ENCODE measurements at places on chromosomes 7 and 10.

DNA sequence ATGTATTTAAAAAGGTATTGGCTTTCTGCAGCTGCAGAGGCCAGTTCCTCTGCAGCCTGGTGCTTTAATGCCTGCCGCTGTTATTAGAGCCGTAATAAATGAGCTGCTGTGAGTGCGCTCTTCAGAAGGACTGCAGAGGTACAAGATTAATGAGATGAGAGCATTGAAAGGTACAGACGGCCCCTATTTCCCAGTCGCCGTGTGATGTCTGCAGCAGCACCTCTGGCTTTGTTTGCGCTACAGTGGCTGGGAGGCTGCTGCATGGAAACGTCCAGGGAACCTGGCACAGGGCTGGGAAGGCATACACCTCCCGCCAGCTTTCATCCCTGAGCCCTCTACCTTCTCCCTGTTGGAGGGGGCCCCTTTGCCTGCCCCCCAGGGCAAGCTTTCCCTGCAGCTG is 383.8 kb upstream of the ZMIZ1 start:
- DNase-seq = no peak

DNA sequence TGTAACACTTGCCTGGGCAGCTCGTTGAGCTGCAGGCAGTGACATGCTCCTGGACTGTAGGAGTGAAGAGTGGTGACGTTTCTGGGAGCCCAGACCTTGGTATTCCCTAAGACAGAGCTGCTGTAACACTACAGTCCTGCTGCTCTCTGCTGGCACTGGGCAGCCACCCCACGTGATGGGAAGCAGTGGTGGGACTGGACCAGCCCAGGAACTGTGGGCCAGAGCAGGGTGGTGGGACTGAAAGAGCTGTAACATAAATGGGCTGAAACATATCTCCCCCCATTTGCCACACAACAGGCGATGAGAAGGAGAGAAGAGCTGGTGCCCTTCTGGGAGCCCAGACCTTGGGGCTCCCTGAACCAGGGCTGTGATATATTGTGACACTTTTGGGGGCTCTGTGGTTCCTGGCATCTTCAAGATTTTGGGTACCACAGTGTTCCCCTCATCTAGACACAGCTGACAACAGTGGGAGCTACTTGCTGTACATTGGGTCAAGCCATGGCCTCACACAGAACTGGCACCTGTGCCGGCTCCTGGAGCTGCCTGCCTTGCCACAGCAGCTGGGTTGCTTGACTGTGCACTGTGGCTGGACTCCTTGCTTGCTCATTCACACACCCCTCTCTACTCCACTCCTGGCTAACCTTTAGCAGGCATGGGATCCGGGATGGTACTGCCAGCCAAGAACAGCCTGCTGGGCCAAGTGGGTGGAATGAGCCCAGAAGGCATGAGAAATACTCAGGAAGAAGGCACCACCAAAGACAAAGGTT is 161.3 kb upstream of the PCDH15 start:
- DNase-seq = no peak

DNA sequence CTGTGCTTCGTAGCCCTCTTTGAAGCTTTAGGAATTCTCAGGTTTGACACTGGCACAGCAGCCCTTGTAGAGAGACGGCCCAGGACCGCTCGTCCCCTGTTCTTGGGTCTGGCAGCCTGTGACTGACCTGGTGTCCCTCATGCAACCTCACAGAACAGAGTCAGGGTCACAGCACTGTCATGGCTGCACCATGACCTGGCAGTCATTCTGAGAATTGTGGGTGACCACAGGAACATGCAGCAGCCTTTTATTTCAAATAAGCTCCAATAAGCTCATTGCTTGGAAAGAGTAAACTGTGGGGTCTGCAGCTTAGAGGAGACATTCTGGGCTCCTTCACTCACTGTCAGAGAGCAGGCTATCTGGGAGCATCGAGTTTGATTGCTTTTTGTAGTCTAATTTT is 42.5 kb downstream of the MYO1G start:
- no peak for DNase-seq

- no peak for DNase-seq
These were observed 211.8 kb downstream of the FRMD4A start for GRCh38 chr10:14118953-14119352.

DNA sequence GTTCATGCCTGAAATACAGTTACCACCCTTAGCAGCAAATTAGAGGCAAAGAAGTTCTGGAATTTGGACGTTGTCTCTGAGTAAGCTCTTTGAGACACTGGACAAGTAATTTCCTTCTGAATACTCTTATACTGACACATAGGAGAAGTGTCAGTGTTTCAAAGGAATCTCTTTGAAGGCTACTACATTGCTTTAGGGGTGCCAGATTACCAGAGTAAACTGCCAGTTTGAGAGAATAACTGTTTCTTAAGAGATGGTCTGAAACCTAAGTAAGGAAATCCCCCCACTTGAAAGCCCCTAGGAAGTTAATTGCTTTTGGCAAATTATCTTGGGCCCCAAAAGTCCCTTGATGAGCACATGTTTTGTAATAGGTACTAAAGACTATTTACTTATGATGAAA is 3.4 kb downstream of the FAS start:
- DNase-seq = no peak

DNA sequence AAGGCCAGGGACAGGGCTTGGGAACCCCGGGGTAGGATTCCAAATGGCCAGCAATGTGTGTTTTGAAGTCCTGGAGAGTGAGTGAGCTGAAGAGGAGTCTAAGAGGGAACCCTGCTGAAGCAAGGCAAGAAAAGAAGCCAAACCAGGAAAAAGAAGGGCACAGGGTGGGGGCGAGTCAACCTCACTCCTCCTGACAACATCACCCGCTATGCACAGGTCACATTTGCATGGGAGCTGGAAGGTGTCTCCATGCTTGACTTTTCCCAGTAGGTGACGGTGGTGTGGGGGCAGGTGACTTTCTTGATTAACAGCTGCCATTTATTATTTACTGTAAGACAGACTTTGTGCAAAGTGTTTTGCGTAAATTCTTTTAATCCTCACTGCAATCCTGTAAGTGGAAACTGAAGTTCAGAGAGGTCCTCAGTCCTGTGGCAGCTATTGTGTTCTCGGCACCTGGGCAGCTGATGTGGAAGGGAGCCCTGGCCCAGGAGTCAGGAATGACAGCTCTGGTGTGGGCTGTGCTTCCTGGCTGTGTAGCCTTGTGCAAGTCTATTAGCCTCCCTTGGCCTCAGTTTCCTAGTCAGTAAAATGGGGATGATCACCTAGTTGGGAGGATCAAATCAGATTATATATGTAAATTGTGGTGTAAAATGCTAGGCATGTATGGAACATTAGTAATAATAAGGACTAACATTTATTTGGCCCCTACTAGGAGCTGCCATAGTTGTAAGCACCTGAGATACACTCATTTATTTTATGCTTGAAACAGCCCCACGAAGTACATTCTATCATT is 90.9 kb downstream of the SH3PXD2A start:
- DNase-seq = no peak

- no peak for DNase-seq
These were observed at the start of gene CLEC2L for GRCh38 chr7:139523199-139523941. TSS of gene CLEC2L (plus strand) at chr7:139523685. CDS start at chr7:139523928, 243 bp downstream.

DNA sequence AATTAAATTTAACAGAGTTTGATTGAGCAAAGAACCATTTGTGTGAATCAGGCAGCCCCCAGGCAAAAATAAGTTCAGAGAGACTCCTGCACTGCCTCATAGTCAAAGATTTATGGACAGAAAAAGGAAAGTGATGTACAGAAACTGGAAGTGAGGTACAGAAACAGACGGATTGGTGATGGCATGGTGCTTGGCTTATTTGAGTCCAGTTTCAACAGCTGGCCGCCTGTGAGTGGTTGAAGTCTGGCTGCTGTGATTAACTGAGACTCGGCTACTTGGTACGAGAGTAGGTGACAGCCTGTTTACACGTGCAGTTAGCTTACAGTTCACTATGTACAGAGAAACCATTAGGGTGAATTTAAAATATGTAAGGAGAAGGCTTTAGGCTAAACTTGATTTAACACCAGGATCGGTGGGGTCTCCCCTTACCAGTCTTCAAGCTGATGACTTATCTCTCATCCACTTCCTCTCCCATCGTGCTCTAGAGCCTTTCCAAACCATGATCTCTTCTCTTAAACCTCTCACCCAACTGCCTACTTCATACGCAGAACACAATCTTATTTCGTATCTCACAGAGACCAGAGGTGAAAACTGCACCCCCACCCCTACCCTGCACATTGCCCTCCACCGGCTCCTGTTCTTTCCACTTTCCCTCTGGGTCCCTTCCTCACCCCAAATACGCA is 5.0 kb upstream of the MSMB start:
- DNase-seq = no peak

- DNase-seq = no peak
These were observed 72.2 kb upstream of the ZNF479 start for GRCh38 chr7:57204411-57204811.

- peak; percentile 42 for DNase-seq
These were observed 117.6 kb downstream of the DIP2C start for GRCh38 chr10:571688-572451.

DNA sequence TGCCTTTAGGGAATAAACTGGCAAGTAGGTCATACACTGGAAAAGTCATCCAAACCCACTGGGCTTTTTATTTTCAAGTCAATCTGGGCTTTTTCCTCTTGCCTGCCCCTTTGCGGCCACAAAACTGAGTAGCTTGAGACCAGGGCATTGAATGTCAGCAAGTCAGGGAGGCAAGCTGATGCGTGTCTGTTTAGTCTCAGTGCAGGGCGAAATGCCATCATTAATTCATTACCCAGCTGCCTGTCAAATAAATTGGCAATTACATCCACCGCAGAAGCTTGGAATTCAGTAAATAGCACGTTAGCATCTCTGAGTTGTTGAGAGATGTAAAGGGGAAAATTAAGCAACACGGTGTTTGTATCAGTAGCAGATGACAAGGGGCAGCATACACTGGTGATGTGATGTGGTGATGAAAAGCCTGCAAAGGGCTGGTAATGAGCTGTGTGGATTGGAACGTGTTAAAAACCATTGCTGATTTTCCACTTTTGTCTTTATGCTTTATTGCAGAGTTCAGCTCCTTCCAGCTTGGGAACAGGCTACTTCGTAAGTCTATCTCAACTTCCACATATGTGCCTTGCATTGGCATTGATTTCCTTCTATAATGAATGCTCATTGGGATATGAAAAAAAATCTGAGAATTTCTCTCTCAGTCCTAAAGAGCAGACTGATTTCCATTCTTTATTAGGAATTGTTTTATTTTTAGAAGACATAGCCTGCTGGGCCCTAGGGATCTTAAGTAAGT is 535.9 kb downstream of the AUTS2 start:
- DNase-seq = no peak

DNA sequence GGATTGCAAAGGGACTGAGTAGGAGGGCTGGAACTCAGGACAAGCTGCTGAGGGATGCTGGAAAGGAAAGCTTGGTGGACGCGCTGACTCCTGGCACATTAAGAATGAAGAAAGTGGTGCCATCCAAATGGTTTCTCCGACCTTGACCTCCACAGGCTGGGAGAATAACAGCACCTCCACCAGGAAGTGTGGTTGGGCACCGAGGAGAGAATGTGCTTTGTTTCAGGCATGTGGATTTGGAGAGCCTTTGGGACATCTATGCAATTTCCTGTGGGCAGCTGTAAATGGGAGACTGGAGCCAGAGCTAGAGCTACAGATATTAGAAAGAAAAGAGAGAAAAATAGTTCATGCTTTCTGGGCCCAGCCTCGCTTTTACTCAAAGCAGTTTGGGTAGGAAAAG is 29.8 kb upstream of the HABP2 start:
- DNase-seq = no peak

GRCh38 chr7:93310346-93310745 is 78.2 kb downstream of the VPS50 start:
- DNase-seq = no peak

DNA sequence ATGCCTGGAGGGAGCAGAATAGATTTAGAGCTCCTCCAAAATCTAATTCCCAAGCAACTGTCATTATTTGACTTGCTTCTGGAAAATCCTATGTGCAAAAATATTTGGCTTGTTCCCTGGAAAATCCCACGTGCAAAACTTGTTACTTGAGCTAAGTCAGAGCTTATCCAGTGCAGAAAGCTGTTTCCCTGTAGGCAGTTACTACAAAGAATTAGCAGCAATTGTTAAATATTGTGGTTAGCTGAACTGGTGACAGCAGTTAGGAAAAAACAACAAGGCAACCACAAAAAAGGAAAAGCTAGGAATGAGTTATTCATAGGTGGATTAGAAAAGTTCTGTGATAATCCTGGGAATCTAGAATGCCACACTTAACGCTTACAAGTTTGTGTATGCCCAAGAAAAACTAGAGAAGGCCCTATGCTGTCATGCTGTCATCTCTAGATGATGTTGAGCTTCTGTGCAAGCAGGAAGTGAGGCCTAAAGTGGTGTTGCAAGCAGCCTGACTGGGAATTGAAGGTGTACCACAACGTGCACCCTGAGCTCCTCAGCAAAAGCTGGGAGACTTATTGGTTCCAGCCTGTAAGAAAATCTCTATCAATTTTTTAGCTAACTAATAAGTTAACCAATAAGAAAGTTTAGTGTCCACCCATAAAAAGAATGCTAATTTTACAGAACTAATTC is 738.6 kb upstream of the LRRTM3 start:
- no peak for DNase-seq

DNA sequence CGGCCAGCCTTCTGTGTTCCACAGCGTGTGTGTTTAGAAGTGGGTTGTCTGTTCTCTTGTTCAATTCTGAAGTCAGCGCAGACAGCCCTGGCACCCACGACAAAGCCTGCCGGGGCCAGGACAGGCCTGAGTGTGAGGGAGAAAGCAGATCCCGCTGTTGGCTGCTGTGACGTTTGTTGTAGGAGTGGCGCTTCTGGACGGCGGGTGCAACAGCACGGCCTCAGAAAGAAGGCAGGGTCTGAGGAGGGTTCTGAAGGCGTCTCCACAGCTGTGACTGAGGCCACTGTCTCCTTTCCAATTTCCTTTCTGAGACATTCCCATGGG is 76.2 kb downstream of the VIPR2 start:
- no peak for DNase-seq

DNA sequence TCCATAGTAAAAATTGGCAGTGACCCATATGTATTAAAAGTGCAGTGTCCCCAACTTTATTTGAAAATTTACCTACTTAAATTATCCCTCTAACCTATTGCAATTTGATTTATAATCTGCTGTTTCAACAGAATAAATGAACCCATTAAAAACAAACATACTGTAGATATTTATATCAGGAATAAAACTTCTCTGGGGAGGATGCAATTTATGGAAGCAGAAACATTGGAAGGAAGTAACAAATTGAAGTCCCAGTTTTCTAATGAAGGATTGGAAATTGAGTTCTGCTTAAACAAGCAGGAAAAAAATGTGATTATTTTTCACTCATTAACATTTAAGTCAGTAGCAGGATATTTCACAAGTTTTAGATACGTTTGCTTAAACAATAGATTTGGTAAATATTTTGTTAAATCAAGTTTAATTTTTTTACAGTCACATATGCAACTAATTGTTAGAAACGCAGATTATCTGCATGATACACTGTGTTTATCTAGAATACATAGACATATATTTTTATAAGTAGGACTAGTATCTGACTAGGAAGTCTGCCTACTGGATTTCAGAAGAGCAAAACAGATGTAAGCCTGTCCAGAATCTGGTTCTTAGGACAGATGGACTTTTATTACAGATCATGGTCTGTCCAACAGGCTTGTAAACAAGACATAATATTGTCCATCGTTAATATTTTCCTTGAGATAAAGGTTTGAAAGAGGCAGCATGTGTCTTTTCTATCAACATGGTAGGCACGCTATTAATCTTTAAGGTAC is 5.3 kb downstream of the AGMO start:
- DNase-seq = no peak

GRCh38 chr10:105964009-105964408 is 1200.5 kb downstream of the SORCS1 start:
- DNase-seq = no peak

- no peak for DNase-seq
These were observed 428 bp upstream of the MCMBP start for GRCh38 chr10:119872860-119873681.

- DNase-seq = no peak
These were observed 23.7 kb upstream of the TNKS2 start for GRCh38 chr10:91774571-91774970.

- DNase-seq = no peak
These were observed 477.9 kb downstream of the RPS24 start for GRCh38 chr10:78511324-78512204.

All from GM04503 (cell line).